ENCODE measurements at places on chromosomes 11 and 22. TPM values are rescaled to one million over a fixed set of nuclear protein-coding genes. Genes with fewer than 3 reads are reported as not detected.

Gene KRTAP5-9
- total RNA-seq, result not detected

Gene LMNTD2
- total RNA-seq, result 0.95 TPM

Gene ATL3
- total RNA-seq, result 43.0 TPM

Gene TRPM5
- not detected for total RNA-seq

Gene TMPRSS4
- 1.1 TPM for total RNA-seq

Gene BAIAP2L2
- total RNA-seq, result 4.0 TPM

Gene NLRP14
- total RNA-seq, result 0.07 TPM

Gene LAYN
- 8.1 TPM for total RNA-seq

Gene RPS6KA4
- 87.6 TPM for total RNA-seq

Gene SELENOO
- total RNA-seq, result 28.9 TPM

Gene MAJIN
- total RNA-seq, result 0.04 TPM

Gene TMEM121B
- total RNA-seq, result 0.04 TPM

Gene BTBD18
- total RNA-seq, result not detected

Gene SOX10
- 0.14 TPM for total RNA-seq

Gene RASD2
- 0.07 TPM for total RNA-seq

Gene RHBDD3
- 21.4 TPM for total RNA-seq

Gene KLHDC7B
- not detected for total RNA-seq

Gene NCAM1
- 0.14 TPM for total RNA-seq

Gene MED17
- total RNA-seq, result 29.3 TPM

Gene GAS2
- 0.63 TPM for total RNA-seq

Gene OR2D2
- 0.11 TPM for total RNA-seq

Gene BLID
- total RNA-seq, result 0.78 TPM

Gene CRYBB2
- not detected for total RNA-seq

Gene GNAZ
- 0.27 TPM for total RNA-seq

Gene OR51B4
- total RNA-seq, result not detected

Gene ATXN10
- 92.5 TPM for total RNA-seq

Gene IL18
- 52.6 TPM for total RNA-seq

Gene CYP2D6
- total RNA-seq, result 0.71 TPM

Gene OR9Q2
- total RNA-seq, result not detected

Gene KIF18A
- 16.8 TPM for total RNA-seq

Gene TRIM22
- total RNA-seq, result 63.6 TPM

Gene SPON1
- not detected for total RNA-seq

Gene CASP5
- total RNA-seq, result not detected

Gene C22orf15
- 0.35 TPM for total RNA-seq

Gene PHF21B
- 0.27 TPM for total RNA-seq

Gene DUSP8
- total RNA-seq, result 0.88 TPM

Gene TMEM9B
- 43.1 TPM for total RNA-seq

Gene MTMR2
- 39.2 TPM for total RNA-seq

Gene PHOX2A
- total RNA-seq, result not detected

All from foreskin keratinocyte (primary cell).